Stimulated activated CD8-positive, alpha-beta memory T cell treated with anti-CD3 and anti-CD28 coated beads, Interleukin-15, amount 100 ng/mL, for 48 hours (primary cell): ENCODE measurements at places on chromosomes 1 and 21.
A peak's percentile ranks its signal among the peaks of the same experiment; 100 is the strongest.

DNA sequence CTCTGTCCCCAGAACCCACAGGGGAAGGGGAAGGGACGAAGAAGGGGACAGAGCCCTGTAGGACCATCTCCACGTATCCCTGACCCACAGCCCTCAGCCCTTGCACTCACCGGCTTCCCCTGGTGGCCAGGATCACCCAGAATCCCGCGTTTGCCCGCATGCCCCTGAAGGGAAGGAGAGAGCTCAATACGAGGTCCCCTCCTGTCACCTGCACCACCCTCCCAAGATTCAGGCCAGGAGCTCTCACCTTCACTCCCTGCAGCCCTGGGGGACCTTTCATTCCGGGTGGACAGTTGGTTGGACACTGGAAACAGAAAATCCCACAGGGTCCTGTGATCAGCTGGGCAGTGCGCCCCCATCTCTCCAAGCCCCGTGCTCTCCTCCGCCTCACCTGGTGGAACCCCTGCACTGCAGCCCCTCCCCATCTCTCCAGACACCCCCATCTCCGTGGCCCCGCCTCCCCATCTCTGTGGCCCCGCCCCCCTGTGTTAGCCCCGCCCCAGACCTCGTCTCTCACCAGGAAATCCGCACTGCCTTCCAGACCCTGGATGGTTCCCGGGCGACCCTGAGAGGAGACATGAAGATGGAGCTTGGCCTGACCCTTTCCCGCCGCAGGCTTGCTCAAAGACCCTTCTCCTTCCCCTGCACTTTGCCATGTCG is 6.0 kb downstream of the COL9A2 start:
- no peak for DNase-seq

DNA sequence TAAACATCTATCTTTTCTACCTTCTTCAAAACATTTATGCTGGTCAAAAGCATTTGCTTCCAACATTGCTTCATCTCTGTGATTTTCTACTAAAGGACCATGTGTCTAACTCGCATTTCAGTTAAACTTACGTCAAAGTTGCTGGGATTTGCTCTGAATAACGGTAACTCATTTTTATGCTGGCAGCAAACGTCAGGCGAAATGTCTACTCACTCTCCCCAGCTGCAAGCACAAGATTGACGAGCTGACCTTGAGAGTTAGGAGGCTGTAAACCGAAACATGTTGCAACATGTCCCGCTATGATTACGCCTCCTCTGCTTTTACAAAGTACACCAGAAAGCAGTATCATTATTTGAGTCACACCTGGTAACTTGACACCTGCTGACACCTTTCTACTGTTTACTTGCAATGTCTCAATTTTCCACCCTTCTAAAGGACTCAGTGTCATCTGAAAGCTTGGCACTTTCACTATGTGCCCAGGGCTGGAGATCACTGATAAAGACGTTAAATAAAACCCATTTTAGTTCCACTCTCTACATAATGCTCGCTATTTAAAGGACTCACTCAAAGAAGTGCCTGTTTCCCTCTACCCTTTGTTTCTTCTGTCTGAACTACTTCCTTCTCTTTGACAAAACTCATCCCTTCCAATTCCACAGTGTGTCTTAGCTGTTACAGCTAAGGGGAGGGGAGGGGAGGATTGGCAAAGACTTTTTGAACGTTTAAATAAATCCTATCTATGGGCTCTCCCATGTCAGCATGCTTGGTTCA is 111.9 kb downstream of the PTPN14 start:
- peak; percentile 12 for DNase-seq

- no peak for DNase-seq
Observed at GRCh38 chr1:241605146-241605805, 34.9 kb downstream of the CHML start.

DNA sequence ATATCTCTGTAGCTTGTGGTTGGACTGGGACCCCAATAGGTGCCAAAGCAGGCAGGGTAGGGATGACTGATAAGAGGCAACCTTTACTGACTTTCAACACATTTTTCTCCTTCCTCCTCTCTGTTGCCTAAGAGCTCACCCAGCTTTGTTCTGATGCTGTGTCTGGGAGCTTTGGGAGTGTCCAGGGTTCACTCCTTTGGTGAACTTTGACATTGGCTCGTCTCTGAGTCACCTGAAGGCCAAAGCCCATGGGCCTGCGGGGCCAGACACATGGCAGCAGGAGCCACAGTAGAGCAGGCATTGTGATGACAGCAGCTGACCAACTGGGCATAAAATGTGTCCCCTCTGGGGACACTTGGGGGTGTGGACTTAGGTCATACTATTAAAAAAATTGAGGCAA is 99.5 kb upstream of the ZNF644 start:
- no peak for DNase-seq

- no peak for DNase-seq
Observed at GRCh38 chr1:92862605-92863004, 30.8 kb downstream of the RPL5 start.

- no peak for DNase-seq
Observed at GRCh38 chr1:111045033-111045722, 81.5 kb upstream of the LRIF1 start.

DNA sequence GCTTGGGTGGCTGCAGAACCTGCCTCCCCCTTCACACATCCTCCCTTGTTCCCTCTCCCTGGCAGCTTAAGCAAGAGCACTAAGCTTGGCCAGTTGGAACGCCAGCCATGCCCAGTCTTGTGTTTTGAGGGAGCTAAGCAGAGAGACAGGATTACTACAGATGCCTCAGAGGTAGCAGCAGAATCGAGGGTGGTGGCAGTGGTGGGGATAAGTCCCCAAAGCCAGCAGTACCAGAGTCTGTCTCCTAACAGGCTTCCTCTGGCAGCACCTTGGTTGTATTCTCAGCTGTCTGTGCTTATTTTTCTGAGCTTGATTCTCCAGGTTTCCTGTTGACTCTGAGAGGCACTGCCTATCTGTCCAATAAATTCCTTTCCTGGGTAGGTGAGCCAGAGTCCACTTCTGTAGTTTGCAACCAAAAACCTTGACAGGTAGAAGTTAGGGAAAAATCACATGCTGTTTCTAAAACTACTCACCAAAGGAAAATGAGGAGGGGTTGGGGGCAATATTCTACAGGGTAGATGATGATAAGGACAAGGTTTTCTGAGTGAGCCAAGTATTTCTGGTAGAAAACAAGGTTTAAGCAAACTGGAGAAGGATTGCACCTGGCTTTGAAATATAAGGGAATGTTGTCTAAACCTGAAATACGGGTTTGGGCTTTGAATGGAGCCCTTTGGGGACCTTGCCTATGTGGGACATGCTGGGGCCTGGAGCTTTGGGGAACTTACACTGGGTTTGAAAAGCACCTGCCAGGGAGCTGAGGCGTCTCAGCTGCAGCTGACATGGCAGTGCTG is 100.8 kb downstream of the PBX1 start:
- DNase-seq, result no peak

DNA sequence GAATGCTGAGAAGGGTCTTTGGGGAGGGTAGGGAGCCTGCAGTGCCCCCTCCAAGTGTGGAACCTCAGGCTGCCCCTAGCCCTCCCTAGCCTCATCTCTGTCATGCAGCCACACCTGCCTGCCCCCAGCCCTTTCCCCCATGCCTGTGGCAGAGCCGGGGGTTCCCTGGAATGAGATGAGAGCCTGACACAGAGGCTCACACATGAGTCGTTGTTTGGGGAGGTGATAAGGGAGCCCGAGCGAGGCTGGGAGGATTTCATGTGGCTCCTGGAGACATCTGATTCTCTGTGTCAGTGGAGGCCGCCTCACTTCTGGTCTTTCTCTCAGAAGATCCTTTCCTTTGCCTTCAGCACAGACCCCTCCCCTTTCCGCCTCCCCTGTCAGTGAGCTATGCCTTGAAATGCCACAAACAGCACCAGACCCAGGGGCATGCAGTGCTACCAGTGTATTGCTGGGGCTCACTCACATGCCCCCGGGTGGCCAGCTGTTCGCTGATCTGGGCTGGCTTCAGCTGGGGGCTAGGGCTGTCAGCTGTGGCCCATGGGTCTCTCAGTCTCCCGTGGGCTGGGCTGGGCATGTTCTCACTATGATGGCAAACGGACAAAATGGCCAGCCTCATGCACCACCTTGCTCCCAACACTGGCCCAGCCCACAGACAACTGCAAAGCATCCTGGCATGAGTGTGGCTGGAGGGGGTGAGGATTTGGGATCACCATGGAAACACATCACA is 102.6 kb downstream of the AJAP1 start:
- no peak for DNase-seq

GRCh38 chr1:38296047-38296446 is 249.5 kb upstream of the POU3F1 start:
- DNase-seq, result no peak

DNA sequence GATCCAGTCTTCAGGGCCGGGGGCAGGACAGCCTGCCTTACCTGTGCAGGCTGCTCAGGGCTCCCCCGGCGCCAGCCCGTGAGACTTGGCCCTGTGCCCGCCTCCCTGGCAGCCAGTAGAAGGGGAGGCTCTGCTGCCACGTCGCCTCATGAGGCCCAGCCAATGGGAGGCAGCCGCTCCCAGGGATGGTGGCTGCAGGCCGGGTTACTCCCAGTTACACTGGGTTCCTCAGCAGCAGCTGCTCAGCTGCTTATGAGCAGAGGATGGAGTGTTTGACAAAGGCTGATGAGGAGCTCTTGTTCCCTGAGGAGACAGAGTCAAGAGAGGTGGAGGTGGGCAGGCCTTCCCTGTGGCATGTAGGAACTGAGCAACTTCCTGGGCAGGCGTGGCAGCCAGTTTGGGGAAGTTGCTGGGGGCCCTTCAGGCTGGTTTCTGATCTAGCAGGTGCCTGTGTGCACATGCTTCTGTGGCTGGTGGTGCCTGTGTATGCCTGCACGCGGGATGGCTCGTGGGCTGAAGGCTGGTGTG is 5.5 kb downstream of the MFSD2A start:
- DNase-seq, result no peak

DNA sequence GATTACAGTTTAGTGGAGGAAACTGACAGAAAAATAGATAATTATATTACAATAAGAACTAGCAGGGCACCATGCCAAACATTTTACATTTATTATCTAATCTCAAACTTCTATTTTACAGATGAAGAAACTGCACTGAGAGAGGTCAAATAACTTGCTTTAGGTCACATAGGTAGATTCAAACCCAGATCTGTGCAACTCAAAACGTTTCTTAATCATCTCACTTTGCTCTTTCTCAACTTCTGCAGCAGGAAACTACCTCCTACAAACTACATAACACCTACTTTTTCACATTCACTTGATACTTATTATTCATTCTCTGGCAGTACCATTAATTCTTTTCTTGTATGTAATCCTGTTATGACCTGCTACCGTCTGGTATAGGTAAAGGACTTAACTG is 49.9 kb upstream of the BCL10 start:
- no peak for DNase-seq

GRCh38 chr1:99758073-99758511 is 8.3 kb downstream of the FRRS1 start:
- no peak for DNase-seq

- DNase-seq, result no peak
Observed at GRCh38 chr21:43853851-43854772, 10.9 kb upstream of the AGPAT3 start.

GRCh38 chr21:28431527-28432200 is 561.0 kb downstream of the LTN1 start:
- no peak for DNase-seq

DNA sequence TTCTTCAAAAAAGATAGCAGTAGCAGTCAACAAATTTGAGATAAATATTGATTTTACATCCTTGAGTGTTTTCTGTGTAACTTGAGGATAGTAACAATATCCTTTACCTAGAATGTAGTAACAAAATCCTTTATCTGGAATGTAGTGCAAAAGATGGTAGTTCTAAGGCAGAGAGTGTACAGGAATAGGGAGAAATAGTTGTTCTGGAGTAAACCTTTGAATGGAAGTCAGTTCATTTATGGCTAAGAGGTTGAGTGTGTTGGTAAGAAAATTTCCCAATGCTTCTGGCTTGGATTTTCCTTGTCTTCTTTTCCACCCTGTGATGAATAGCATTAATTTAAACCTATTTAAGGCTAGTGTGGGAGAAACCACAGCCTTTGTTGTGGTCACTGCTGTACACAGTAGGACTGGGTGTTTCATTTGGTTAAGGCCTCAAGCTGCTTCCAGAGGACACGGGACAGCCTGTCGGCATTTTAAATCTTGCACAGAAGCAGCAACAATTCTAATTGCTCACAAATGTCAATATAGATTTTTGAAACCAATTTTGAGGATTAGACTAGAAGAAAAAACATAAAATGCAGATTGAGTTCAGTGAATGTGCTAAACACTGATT is 11.3 kb downstream of the NFIA start:
- DNase-seq, result no peak

GRCh38 chr1:28905921-28906666 is 8.3 kb upstream of the EPB41 start:
- no peak for DNase-seq

GRCh38 chr1:201488830-201489589 is 17.9 kb downstream of the CSRP1 start:
- DNase-seq, result no peak

GRCh38 chr1:180185971-180186645 is 31.4 kb downstream of the QSOX1 start:
- no peak for DNase-seq

DNA sequence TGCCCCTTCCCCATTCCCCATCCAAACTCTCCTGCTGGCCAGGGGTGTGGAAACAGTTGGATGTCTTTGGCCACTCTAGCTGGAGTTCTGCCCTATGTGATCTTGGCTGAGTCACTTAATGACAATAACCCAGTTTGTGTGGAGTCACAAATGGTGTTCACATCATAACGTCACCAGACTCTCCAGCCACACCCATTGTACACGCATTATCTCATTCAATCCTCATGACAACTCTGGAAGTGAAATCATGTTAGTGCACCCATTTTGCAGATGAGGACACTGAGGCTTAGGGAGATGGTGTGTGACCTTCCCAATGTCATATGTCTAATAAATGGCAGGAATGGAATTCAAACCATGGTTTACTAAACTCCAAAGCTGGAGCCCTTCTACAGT is 1.2 kb upstream of the CDA start:
- no peak for DNase-seq

- DNase-seq, result no peak
Observed at GRCh38 chr1:176998183-176998795, 166.2 kb downstream of the ASTN1 start.

- no peak for DNase-seq
Observed at GRCh38 chr1:212561501-212561931, 47.0 kb upstream of the ATF3 start.

DNA sequence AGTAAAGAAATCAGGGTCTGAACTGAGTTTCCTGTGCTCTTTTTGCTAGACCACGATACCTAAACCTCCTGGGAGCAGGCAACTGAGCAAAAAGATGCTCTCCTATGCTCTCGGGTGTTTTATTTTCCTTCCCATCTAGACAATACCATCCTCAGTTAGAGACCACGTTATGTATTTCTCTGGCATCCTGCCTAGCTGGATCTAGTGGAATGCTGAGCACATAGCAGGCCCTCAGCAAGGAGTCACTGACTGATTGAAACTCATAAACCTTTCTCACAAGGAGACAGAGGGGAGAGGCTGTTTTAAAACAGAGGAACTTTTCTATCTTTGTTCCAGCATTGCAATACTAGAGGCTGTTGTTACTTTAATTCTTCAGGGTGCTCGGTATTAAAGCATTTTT is 168.0 kb downstream of the CYYR1 start:
- no peak for DNase-seq

- no peak for DNase-seq
Observed at GRCh38 chr1:66244429-66244828, 289.5 kb upstream of the SGIP1 start.

- DNase-seq, result peak; percentile 81
Observed at GRCh38 chr1:161038523-161039153, at the start of gene TSTD1. TSTD1 (minus strand) TSS chr1:161038964; CDS start chr1:161038889, 75 bp downstream.
